ENCODE measurements at places on chromosomes 6 and 20.

- no peak for DNase-seq
These were observed 99.5 kb downstream of the CEBPB start for GRCh38 chr20:50290112-50290511.

DNA sequence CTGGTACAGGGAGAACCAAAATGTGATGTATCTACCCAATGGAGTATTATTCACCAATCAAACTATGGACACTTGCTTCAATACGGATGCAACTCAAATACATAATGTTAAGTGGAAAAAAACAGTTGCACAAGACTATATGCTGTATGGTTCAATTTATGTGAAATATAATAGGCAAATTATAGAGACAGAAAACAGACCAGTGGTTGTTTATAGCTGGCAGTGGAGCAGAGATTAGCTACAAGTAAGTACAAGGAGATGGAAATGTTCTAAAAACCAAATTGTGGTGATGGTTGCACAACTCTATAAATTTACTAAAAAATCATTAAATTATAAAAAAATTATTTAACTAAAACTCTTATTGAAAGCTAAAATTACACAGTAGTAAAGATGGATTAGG lies 113.2 kb downstream of the PRDM1 start:
- DNase-seq, result no peak

- no peak for DNase-seq
These were observed 52.4 kb upstream of the TBC1D7 start for GRCh38 chr6:13380761-13381160.

- DNase-seq, result no peak
These were observed 11.2 kb downstream of the MUCL3 start for GRCh38 chr6:30951907-30952469.

DNA sequence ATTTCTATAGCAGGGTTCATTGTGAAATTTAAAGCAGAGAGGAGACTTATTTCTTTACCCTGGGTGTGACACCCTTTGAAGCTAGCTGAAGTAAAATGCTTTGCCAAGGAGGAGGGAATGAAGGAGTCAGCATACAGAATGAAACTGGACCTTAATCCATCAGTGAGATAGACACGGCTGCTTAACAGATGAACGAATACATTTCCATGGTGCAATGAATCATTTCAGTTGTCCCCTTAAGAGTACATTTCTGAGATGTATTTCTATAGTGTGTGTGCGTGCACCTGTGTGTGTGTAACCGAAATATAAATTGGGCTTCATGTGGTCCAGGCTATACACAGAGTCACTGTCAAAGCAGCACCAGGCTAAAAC lies 73.8 kb upstream of the CD93 start:
- DNase-seq, result no peak

DNA sequence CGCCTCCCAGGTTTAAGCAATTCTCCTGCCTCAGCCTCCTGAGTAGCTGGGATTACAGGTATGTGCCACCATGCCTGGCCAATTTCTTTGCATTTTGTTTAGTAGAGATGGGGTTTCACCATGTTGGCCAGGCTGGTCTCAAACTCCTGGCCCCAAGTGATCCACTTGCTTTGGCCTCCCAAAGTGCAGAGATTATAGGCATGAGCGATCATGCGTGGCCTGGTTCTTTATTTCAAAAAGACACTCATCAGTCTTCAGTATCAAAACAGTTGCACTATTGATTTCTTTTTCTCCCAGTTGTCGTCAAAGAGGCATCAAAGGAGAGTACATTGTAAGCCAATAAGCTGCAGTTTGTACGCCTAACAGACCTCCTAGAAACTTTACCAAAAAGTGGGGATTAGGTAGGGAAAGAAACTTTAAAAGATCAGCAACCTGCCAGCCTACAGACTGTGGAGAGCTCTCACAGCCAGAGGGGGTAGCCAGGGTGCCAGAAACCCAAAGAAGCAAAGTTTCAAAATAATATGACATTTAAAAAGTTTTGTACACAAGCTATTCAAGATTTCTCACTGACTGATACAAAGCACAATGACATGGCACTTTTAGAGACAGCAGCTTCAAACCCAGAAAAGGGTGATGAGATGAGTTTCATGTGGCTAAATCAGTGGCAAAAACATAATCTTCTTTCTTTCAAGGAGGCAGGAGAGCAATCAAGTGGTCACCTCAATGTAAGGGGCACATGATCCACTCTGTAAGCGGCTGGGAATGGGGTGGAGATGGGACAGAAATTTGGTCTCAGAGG lies 83.0 kb upstream of the RALY start:
- no peak for DNase-seq

DNA sequence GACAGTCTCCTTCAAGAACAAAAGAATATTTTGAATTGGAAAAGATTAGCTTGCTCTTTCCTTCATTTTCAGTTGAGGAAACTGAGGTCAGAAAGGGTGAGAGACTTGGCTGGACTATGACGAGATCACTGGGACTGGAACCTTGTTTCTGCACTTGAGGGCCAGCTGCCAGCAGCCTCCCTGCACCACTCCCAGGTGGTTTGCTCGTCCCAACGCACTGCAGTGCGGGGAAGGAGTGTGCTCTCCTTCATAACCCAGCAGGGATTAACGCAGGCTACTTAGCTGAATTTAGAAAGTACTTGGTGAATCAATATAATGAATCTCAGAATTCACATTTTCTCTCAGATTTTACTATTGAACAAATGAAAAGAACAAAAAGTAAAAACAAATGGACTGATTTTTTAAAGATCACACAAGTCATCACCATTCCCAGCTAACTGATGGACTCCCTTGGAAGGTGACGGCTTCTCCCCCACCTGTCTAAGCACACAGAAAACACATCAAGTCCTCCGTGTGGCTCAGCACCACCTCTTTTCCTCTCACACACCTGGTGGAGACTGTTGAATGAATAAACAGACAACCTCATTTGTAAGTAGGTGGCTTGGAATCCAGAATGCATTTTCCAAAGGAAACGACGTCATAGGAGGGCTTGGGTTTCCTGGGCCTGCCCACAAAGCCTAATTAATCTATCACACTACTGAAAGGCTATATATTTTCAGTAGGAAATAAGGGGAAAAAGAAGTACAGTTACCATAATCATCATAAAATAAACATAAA lies 121.0 kb downstream of the QRSL1 start:
- DNase-seq, result no peak

- no peak for DNase-seq
These were observed 57.7 kb downstream of the PXDC1 start for GRCh38 chr6:3693831-3694230.

- no peak for DNase-seq
These were observed 296.8 kb downstream of the TENT5A start for GRCh38 chr6:81455641-81456040.

DNA sequence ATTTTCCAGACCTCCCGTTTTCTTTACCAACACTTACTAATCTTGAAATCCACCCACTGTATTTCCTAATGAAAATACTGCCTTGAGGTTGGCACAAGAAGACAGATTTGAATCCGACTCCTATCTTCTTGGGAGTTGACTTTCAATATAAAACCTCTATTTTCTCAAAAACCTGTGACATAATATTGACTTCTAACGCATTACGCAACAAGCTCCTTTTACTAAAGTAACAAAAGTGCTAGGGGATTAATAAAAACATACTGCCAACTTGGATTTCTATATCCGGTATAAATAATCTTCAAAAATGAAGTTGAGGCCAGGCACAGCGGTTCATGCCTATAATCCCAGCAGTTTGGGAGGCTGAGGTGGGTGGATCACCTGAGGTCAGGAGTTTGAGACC lies 382.0 kb downstream of the PREX1 start:
- DNase-seq, result no peak

GRCh38 chr6:163738304-163738703 lies 323.8 kb downstream of the QKI start:
- DNase-seq, result no peak

- no peak for DNase-seq
These were observed 34.3 kb upstream of the OGFRL1 start for GRCh38 chr6:71254323-71254722.

- DNase-seq, result no peak
These were observed 57.2 kb upstream of the MRPS10 start for GRCh38 chr6:42274898-42275297.

GRCh38 chr20:53216856-53217576 lies 244.9 kb downstream of the TSHZ2 start:
- DNase-seq, result peak; percentile 36

- no peak for DNase-seq
These were observed 253.6 kb upstream of the RAB32 start for GRCh38 chr6:146289816-146290588.

GRCh38 chr6:79544299-79544927 lies 7.2 kb upstream of the LCA5 start:
- no peak for DNase-seq

DNA sequence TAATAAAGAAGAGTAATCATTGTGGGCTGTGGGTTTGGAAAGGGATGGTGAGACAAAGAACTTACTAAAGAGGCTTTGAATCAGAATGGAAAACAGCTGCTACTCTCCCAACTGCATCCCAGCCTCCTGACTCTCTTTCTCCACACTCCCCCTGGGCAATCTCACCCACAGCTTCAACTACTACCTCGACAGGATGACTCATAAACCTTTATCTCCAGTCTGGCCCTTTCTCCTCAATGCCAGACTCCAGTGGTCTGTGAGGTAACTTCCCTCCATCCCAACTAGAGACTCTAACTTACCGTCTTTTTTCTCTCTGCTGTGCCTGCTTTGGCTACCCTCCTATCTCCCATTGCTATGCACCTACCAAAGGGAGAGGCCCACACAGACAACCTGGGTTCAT lies 135.3 kb upstream of the RREB1 start:
- no peak for DNase-seq

DNA sequence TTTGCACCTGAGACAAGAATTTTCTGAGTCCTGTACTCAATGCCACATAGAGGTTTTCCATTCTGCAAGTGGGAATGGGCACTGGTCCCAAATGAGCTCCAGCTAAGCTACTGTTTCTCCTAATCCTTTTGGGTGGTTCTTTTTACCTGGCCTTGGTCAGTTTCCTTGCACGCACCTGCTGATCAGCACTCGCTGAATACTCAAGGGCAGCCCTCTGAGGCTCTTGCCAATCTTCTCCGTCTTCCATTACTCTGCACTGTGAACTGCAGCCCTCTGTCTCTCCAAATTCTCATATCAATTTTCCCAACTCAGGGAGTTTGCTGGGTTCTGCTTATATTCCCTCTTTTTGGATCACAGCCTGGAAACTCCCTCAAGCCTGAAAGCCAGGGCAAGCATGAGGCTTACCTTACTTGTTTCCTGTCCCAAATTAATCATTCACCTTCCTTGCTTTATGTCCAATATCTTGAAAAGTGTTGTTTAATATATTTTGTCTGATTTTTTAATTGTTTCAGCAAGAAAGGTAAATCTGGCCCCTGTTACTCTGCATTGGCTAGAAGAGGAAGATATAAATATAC lies 138.0 kb upstream of the TBX18 start:
- no peak for DNase-seq

DNA sequence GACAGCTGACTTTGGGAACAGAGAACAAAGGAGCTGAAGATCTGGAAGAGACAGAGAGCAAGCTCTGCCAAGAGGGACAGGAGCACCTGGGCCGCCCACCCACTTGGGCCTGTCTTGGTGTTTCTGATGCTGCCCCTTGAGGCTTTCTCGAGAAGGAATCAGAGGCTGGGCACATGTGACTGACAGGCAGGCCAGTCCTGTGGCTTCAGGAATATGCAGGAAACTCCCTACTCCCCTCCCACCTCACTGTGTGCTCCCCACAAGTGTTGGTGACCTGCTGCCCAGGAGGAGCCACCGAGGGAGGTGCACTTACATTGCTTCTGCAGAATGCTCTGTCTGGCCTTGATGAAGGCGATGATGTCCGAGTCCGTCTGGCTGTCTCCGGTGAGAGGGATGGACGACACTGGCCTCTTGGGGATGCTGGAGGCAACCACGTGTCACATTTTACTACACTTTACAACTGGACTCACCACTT lies 20.9 kb upstream of the KCNK16 start:
- DNase-seq, result no peak

DNA sequence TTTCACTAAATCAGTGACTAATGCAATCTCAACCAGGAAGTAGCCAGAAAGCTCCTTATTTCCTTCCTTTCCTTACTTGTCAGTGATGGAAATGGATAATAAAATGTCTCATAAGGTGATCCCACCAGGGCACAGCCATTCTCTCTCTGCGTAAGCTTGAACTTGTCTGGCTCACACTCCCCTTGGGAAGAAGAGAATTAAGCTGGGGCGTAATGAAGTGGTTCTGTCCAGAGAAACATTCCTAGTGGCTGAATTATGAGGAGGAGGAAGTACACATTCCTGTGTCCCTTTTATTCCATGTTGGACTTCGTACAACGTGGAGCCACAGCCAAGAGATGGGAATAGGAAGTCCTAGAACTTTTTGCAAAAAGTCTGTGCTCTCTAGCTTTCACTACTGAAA lies 93.7 kb downstream of the MTHFD1L start:
- DNase-seq, result no peak

DNA sequence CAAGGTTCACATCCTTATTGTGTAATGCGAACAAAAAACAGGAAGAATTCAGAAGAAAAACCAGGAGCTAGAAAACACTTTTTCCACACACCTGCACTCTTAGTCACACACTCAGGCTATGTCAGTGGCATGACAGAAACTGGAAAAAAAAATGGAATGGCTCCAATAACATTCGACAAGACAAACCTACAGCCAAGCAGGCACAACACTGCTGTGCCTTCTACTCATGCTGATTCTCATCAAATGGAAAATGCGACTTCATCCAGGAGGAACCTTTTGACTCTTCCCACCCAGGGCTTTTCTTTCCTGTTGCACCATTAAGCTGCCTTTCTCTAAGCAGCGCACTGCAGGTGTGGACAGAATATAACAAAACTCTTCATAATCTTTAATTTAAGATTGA lies 163.2 kb upstream of the BTBD3 start:
- DNase-seq, result no peak

- no peak for DNase-seq
These were observed 208.0 kb upstream of the EXOC2 start for GRCh38 chr6:900716-901605.

- no peak for DNase-seq
These were observed 363.4 kb downstream of the PHF3 start for GRCh38 chr6:63998991-63999390.

DNA sequence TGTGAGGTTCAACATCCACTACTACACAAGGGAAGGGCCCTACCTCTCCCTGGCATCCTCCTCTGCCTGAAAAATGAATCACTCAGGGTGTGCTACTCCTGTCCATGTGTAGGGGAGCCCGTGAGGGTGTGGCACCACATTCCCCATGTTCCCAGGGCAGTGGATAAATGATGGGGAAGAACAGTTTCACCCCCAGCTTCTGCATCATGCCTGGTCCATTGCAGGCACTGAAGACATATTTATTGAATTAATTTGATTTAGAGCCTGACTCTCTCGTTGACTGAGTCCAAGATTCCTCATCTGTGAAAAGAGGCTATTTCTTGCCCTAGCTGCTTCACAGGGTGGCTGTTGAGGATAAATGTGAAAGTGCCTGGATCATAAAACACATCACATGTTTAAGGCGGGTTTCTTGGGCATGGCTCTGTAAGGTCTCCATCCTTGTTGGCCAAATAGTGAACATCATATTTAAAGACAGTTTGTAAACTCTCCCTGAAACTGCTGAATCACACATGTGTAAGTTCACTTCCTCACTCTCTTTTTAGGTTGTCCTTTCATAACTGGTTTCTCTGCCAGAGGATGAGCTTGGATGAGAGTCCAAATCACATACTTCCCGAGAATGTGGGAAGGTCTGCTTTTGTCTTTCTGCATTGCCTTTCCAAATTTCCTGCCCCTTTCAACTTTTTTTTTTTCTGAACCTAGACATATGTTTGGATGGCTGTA lies 79.7 kb upstream of the FYN start:
- DNase-seq, result no peak

GRCh38 chr20:8150591-8150990 lies 18.5 kb downstream of the PLCB1 start:
- no peak for DNase-seq

Measured in NK-92 treated with Interleukin-12 subunit alpha and Interleukin-12 subunit beta, amount 100 ng/mL, for 24 hours (cell line).